ENCODE measurements at places on chromosomes 7 and 10.

DNA sequence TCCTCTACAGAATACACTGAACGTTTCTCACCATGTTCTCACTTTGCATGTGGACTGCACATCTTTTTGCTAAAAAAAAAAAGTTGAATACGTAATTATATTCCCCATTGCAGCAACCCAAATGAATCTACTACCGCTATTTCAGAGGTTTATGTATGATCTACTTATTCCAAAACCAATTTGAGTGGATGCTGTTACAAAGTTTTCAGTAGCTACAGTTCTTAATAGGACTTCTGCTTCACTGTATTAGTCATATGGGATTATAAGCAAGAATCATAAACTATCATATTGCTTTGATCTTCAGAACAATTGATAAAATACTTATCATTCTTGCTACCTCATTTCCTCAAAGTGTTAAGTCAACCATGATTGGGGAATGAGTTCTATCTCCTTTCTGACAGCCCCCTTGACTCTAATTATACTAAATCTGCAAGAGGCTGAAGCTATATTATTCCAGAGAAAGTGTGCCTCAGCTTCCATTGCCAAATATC, 257.0 kb downstream of the PARD3 start:
- no peak for DNase-seq

- DNase-seq: no peak
These were observed 19.9 kb upstream of the PTPRN2 start for GRCh38 chr7:158607563-158607962.

GRCh38 chr7:112481833-112482670, 1.3 kb downstream of the LSMEM1 start:
- no peak for DNase-seq

- no peak for DNase-seq
These were observed 27.0 kb downstream of the SND1 start for GRCh38 chr7:127678947-127679346.

- no peak for DNase-seq
These were observed 3.5 kb downstream of the FKBP14 start for GRCh38 chr7:30022991-30023390.

All from RPMI8226 (cell line).